Body of pancreas (tissue), 4 donors: ENCODE measurements at places on chromosomes 2 and 18. TPM values are rescaled to one million over a fixed set of nuclear protein-coding genes. Genes with fewer than 3 reads are reported as not detected.
A peak's percentile ranks its signal among the peaks of the same experiment; 100 is the strongest.

DNA sequence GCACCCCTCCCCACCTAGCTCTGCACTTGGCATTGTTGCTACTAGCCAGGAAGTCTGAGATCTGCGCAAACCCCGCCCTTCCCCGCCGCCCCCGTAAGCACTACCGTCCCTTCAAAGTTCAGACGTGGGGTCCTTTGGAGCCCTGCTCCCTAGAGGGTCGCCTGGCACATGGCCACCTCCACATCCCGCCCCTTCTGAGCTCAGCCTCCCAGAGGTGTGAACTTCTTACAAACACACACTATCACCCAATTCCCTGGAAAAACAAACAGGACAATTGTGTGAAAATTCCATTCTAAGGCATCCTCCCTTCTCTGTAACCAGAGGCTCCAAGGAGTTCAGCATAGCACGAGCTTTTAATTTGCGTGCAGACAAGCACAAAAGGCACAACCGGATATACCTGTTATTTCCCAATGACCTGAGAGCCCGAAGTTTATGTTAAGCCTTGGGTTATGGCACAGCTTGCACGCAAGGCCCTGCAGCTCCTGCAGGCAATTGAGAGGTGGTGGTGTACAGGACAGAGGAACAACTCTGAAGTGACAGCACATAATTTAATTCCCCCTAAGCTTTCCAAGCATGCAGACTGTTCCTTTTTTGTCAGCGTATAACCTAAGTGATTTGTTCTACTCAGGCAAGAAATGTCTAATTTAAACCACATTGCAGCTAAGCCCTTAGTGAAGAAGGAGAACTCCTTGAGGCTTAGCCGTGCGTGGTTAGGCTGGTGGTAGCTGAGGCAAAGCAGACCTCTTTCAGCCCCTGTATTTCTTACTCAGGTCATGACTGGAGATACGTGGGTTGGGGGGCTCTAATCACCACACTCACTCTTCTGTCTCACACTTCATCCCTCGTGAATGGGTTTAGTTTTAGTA, 20.3 kb upstream of the CYP1B1 start:
- no peaks in the 10 kb centered on the region for H3K4me1 ChIP-seq
- H3K27ac ChIP-seq: no peak overlapping the region
- H3K36me3 ChIP-seq: no peaks in the 10 kb centered on the region
- no peak overlapping the region for H3K4me3 ChIP-seq
- DNase-seq: no peak

- no peaks in the 10 kb centered on the region for H3K4me1 ChIP-seq
- H3K27me3 ChIP-seq: no peaks in the 10 kb centered on the region
- peak; percentile 62 for DNase-seq
- no peaks in the 10 kb centered on the region for H3K36me3 ChIP-seq
- H3K4me3 ChIP-seq: no peak overlapping the region
- no peak overlapping the region for H3K27ac ChIP-seq
These were observed 123.3 kb downstream of the CLIP4 start for GRCh38 chr2:29238497-29238896.

DNA sequence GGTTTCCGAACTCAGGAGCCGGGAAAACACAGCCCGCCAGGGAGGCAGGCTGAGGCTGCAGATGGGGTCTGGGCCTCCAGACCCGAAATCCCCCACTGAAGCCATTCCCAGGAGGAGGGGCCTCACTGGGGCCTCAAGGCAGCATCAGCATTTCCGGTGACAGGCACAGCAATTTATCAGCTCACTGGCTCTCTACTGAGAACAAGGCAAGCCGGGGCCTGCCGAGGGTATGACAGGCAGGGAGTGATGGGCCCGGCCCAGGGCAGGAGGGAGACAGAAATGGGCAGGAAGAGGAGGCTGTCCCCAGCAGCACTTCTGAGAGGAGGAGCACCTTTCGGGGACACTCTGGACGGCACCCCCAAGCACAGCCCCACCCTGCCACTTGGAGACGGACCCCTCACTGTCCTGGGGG, 12.5 kb downstream of the SDC1 start:
- no peak for DNase-seq
- H3K4me3 ChIP-seq: no peak overlapping the region
- H3K27me3 ChIP-seq: no peaks in the 10 kb centered on the region
- no peak overlapping the region for H3K27ac ChIP-seq

DNA sequence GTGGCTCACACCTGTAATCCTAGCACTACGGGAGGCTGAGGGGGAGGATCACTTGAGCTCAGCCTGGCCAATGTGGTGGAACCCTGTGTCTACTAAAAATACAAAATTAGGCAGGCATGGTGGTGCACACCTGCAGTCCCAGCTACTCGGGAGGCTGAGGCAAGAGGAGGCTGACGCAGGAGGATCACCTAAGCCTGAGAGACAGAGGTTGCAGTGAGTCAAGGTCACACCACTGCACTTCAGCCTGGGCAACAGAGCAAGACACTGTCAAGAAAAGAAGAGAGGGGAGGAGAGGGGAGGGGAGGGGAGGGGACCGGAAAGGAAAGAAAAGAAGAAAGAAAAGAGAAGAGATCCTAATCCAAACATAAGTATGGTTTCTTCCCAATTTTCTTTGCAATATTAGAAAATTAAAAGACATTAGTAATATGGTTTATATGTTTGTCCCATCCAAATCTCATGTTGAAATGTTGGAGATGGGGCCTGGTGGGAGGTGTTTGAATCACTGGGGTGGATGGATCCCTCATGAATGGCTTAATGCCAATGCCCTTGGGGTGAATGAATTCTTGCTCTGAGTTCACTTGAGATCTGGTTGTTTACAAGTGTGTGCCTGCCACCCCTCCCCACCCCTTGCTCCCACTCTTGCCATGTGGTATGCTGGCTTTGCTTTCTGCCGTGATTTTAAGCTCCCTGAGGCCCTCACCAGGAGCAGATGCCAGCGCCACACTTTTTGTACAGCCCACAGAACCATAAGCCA, 50.7 kb downstream of the TRIP12 start:
- no peak overlapping the region for H3K4me3 ChIP-seq
- H3K27me3 ChIP-seq: no peaks in the 10 kb centered on the region
- H3K27ac ChIP-seq: no peak overlapping the region
- peaks cover 16% of the 10 kb centered on the region for H3K4me1 ChIP-seq
- no peaks in the 10 kb centered on the region for H3K36me3 ChIP-seq

GRCh38 chr2:84832772-84833461, 48.0 kb downstream of the TRABD2A start:
- H3K27ac ChIP-seq: no peak overlapping the region
- no peaks in the 10 kb centered on the region for H3K27me3 ChIP-seq
- no peaks in the 10 kb centered on the region for H3K4me1 ChIP-seq
- no peaks in the 10 kb centered on the region for H3K36me3 ChIP-seq
- DNase-seq: no peak

DNA sequence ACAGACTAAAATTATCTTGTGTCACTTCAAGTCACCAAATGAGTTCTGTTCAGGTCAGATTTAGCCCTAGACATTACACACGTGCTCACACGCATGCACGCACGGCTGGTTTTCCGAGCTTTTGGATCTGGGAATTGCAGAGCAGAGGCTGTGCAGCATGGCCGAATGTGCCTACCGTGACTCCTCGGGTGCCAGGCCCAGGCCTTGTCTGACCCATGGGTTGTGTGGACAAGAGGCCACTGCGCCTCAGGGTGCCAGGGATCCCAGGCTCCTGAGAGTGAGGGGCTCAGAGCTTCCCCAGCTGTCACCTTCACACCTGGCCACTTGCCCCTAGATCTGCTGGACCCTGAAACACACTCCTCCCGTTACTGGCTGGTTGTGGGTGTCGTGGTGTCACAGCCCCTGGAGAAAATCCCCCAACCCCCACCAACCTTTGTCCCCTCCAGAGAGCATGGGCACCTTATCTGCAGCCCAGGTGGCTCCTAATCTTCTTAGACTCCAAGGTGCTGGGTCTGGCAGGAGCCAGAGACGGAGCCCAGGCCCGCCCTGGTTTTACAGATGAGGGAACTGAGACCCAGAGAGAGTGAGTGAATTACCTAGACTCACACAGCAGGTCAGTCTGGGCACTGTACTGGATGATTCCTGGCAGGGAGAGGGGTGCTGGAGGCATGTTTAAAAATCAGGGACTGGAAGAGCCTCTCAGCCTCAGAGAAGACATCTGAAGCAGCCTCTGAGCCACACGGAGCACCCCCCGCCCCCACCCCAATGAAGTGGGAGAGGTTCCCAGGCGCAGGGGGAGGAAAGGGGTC, 56.8 kb downstream of the ATOH8 start:
- H3K27ac ChIP-seq: no peak overlapping the region
- no peak for DNase-seq
- no peaks in the 10 kb centered on the region for H3K36me3 ChIP-seq
- no peaks in the 10 kb centered on the region for H3K27me3 ChIP-seq
- H3K4me1 ChIP-seq: peaks cover 24% of the 10 kb centered on the region

DNA sequence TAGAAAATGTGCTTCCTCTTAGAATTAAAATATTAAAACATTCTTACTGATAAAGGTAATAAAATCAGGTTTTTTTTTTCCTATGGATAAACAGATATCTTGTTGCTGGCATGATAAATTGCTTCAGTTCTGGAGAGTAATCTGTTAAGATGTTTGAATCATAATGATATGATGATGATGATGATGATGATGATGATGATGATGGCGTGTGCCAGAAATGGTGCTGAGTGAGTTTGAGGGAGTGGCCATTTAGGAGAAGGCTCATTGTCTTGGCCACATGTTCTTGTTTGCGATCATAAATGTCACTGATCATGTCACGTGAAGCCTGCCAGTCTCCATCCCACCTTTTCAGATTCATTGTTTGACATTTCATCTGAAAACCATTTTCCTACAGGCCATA, 35.0 kb downstream of the ADAM23 start:
- DNase-seq: no peak
- H3K4me3 ChIP-seq: no peak overlapping the region
- no peaks in the 10 kb centered on the region for H3K36me3 ChIP-seq
- H3K4me1 ChIP-seq: no peaks in the 10 kb centered on the region

- H3K27ac ChIP-seq: no peak overlapping the region
- DNase-seq: no peak
- no peaks in the 10 kb centered on the region for H3K4me1 ChIP-seq
- H3K36me3 ChIP-seq: no peaks in the 10 kb centered on the region
- no peak overlapping the region for H3K4me3 ChIP-seq
- H3K27me3 ChIP-seq: no peaks in the 10 kb centered on the region
These were observed 33.0 kb downstream of the LINC00305 start for GRCh38 chr18:64115881-64116280.

- no peak for DNase-seq
- H3K27me3 ChIP-seq: no peaks in the 10 kb centered on the region
- H3K36me3 ChIP-seq: no peaks in the 10 kb centered on the region
- no peak overlapping the region for H3K4me3 ChIP-seq
- no peak overlapping the region for H3K27ac ChIP-seq
These were observed 129.0 kb upstream of the COPS8 start for GRCh38 chr2:236956641-236957040.

- no peaks in the 10 kb centered on the region for H3K27me3 ChIP-seq
- H3K4me1 ChIP-seq: peaks cover 26% of the 10 kb centered on the region
- H3K4me3 ChIP-seq: no peak overlapping the region
- H3K27ac ChIP-seq: no peak overlapping the region
- H3K36me3 ChIP-seq: no peaks in the 10 kb centered on the region
- peak; percentile 35 for DNase-seq
These were observed 54.9 kb downstream of the FHOD3 start for GRCh38 chr18:36352384-36352783.

DNA sequence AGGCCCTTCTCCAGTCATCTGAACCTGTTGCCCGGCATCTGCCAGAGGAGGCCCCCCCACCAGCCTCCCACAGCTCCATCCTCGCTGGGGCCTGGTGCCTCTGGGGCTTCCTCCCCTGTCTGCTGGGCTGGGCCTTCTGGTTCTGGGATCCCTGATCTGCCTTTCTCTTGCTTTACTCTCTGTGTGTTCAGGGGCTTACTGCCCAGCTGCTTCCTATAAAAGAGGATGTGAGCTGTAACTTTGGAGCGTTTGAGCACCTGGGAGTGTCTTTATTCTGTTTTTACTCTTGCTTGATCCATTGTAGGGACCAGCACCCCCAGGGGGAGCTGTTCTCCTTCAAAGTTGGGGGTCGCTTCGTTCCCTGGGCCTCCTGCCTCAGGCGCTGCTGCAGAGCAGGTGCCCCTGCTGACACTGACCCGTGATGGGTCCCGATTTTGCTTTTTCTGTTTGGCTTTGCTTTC, 23.1 kb upstream of the FAHD2A start:
- no peaks in the 10 kb centered on the region for H3K36me3 ChIP-seq
- no peak for DNase-seq
- H3K27ac ChIP-seq: no peak overlapping the region
- no peaks in the 10 kb centered on the region for H3K27me3 ChIP-seq
- H3K4me1 ChIP-seq: no peaks in the 10 kb centered on the region

GRCh38 chr18:54945576-54946125, 13.6 kb downstream of the CCDC68 start:
- no peaks in the 10 kb centered on the region for H3K27me3 ChIP-seq
- H3K27ac ChIP-seq: peak overlapping the region; percentile 70
- no peak overlapping the region for H3K4me3 ChIP-seq
- no peak for DNase-seq
- no peaks in the 10 kb centered on the region for H3K36me3 ChIP-seq

GRCh38 chr2:129481306-129482219, 497.9 kb upstream of the RAB6C start:
- H3K36me3 ChIP-seq: no peaks in the 10 kb centered on the region
- no peak for DNase-seq
- H3K27me3 ChIP-seq: no peaks in the 10 kb centered on the region
- no peak overlapping the region for H3K27ac ChIP-seq
- H3K4me1 ChIP-seq: no peaks in the 10 kb centered on the region

- H3K36me3 ChIP-seq: no peaks in the 10 kb centered on the region
These were observed 3.3 kb upstream of the POU3F3 start for GRCh38 chr2:104850361-104851290.

DNA sequence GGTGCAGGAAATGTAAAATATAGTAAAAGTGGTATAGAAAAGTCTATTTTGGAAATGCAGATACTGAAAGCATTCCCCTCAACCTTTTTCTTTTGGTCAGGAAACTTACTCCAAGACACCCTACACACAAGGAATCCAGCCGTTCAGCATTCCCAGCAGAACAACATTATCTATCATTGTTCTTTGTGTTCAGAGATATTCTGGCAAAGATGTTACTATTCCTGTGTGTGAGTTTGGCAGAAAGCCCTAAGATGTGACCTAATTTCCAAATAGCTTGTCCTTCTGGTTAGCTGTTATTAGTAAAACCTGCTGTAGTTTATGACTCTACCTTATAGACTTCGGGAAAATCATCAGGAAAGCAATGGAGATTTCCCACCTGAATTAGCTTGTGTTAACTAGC, 78.1 kb upstream of the PELI1 start:
- no peaks in the 10 kb centered on the region for H3K36me3 ChIP-seq
- no peak overlapping the region for H3K4me3 ChIP-seq
- H3K27me3 ChIP-seq: no peaks in the 10 kb centered on the region
- H3K27ac ChIP-seq: no peak overlapping the region
- DNase-seq: no peak
- H3K4me1 ChIP-seq: peaks cover 19% of the 10 kb centered on the region

Gene FAP
- total RNA-seq: 2.3 TPM

Gene DYSF
- 3.1 TPM for total RNA-seq

Gene ATP9B
- total RNA-seq: 19.7 TPM

Gene TEKT4
- not detected for total RNA-seq

Gene ACVR2A
- total RNA-seq: 5.6 TPM

Gene SERPINB13
- total RNA-seq: not detected
